A549 treated with CORT108297 at 1 μM for 4 hours (cell line): ENCODE measurements at places on chromosomes 6 and 20. TPM values are rescaled to one million over a fixed set of nuclear protein-coding genes. Genes with fewer than 3 reads are reported as not detected.

Gene ADNP
- total RNA-seq, result 38.5 to 52.4 TPM (median 40.7 TPM) in 5 replicates

Gene STX11
- total RNA-seq, result 1.9 to 2.3 TPM (median 2.1 TPM) in 5 replicates

Gene GDAP1L1
- 0.05 to 0.08 TPM in 2 of 5 replicates, not detected in the others for total RNA-seq

Gene APMAP
- total RNA-seq, result 160 to 168 TPM (median 163 TPM) in 5 replicates

Gene PHF3
- 8.4 to 13.0 TPM (median 10.6 TPM) in 5 replicates for total RNA-seq

Gene RIMS1
- total RNA-seq, result not detected in 5 replicates

Gene SLC35F1
- total RNA-seq, result not detected in 5 replicates

Gene SMLR1
- not detected in 5 replicates for total RNA-seq

Gene PPP1R16B
- 0.12 to 0.22 TPM (median 0.14 TPM) in 5 replicates for total RNA-seq

Gene RAB22A
- 9.6 to 11.2 TPM (median 10.7 TPM) in 5 replicates for total RNA-seq

Gene FNDC11
- 0.13 to 0.38 TPM (median 0.17 TPM) in 5 replicates for total RNA-seq

Gene CYP21A2
- total RNA-seq, result not detected in 5 replicates

Gene CNBD2
- 4.8 to 6.5 TPM (median 5.8 TPM) in 5 replicates for total RNA-seq

Gene FOXS1
- total RNA-seq, result 0.20 to 1.3 TPM (median 0.64 TPM) in 5 replicates

Gene BPIFB1
- total RNA-seq, result 0.07 to 0.22 TPM (median 0.14 TPM) in 3 of 5 replicates, not detected in the others

Gene KIFC1
- total RNA-seq, result 41.3 to 47.9 TPM (median 45.8 TPM) in 5 replicates

Gene SLC17A2
- total RNA-seq, result not detected in 5 replicates

Gene SLC22A2
- total RNA-seq, result 0.08 TPM in 2 of 5 replicates, not detected in the others

Gene HLA-DQB1
- not detected in 5 replicates for total RNA-seq

Gene SLC2A10
- total RNA-seq, result not detected in 5 replicates

Gene BTN1A1
- 0.03 TPM in 1 of 5 replicates, not detected in the others for total RNA-seq

Gene ENPP1
- total RNA-seq, result 1.2 to 1.6 TPM (median 1.5 TPM) in 5 replicates

Gene LY86
- total RNA-seq, result not detected in 5 replicates

Gene ANKEF1
- 6.9 to 7.8 TPM (median 7.2 TPM) in 5 replicates for total RNA-seq

Gene SLC44A4
- 0.06 to 0.16 TPM in 2 of 5 replicates, not detected in the others for total RNA-seq

Gene IRAK1BP1
- total RNA-seq, result 0.66 to 0.78 TPM (median 0.74 TPM) in 5 replicates

Gene PLN
- total RNA-seq, result not detected in 5 replicates

Gene ZNF76
- total RNA-seq, result 7.1 to 11.3 TPM (median 10.6 TPM) in 5 replicates

Gene KIF13A
- total RNA-seq, result 18.9 to 23.2 TPM (median 20.6 TPM) in 5 replicates

Gene PMEPA1
- 224 to 536 TPM (median 464 TPM) in 5 replicates for total RNA-seq

Gene GRM1
- 0.02 to 0.06 TPM (median 0.03 TPM) in 3 of 5 replicates, not detected in the others for total RNA-seq

Gene SCRT2
- not detected in 5 replicates for total RNA-seq

Gene ABHD16B
- not detected in 5 replicates for total RNA-seq
